AG09319 (cell line): ENCODE measurements at places on chromosomes 6 and 20.

DNA sequence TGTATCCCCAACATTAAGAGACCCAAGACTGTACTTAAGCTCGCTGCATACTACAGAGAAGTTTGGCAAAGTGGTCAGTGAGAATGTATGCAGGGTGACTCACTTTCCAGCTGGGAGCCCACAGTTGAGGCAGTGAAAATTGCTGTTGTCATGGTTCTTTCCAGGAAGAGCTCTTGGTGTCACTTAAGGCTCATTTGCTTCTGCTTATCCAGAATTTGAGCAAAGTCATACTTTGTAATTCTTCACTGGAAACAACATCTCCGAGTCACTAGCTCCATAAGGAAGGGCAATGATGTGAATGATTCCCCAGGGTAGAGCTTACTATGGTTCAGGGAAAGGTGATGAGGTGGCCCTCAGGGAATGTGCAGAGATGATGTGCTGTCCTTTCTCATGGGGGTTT is 65.4 kb upstream of the FBXL4 start:
- DNase-seq: peak; percentile 58

DNA sequence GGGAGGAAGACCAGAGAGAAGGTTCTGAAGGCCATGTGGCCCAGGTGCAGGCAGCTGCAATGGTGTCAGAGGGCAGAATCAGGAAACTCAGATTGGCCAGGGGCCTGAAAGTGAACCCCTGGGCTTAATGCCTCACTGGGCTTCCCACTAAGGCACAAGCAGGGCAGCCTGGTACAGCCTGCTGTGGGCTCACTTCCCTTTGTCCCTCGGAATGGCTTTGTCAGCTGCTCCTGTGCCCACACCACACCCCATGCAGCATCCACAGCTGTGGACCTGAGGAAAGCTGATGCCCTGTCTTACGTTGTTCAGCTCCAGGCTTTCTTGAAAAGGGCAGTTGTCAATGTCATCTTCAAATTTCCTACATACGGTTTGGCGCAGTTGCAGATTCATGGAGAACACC is 2.4 kb downstream of the CST9 start:
- DNase-seq: no peak

GRCh38 chr6:5763871-5764270 is 242.9 kb downstream of the NRN1 start:
- DNase-seq: no peak

- DNase-seq: no peak
Measured at GRCh38 chr20:17406051-17406590, 125.1 kb downstream of the BFSP1 start.

- no peak for DNase-seq
Measured at GRCh38 chr6:73177221-73177944, 47.9 kb downstream of the KHDC1L start.

- no peak for DNase-seq
Measured at GRCh38 chr6:4281341-4282293, 146.2 kb upstream of the ECI2 start.

- DNase-seq: no peak
Measured at GRCh38 chr6:56288347-56288746, 41.0 kb upstream of the COL21A1 start.

GRCh38 chr6:117681162-117681741 is 6.0 kb downstream of the NUS1 start:
- no peak for DNase-seq

DNA sequence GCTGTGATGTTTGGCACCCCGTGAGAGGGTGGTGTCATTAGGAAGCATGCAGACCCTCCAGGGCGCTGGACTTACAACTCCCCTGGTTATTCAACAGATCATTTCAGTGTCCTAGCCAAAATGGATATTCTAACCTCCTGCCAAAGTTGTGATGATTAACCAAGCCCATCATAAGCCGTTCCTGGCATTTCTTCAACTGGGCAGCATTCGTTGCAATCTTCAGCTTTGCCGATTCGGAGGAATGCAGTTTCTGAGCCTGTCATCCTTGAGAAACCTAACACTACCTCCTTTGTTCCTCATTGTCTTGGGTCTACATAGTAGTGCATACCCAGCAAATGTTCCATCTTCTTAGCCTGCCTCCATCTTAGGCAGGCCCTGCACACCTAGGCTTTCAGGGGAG is 79.2 kb upstream of the MAP3K4 start:
- no peak for DNase-seq

- peak; percentile 27 for DNase-seq
Measured at GRCh38 chr6:11700118-11700718, 78.4 kb downstream of the ADTRP start.

DNA sequence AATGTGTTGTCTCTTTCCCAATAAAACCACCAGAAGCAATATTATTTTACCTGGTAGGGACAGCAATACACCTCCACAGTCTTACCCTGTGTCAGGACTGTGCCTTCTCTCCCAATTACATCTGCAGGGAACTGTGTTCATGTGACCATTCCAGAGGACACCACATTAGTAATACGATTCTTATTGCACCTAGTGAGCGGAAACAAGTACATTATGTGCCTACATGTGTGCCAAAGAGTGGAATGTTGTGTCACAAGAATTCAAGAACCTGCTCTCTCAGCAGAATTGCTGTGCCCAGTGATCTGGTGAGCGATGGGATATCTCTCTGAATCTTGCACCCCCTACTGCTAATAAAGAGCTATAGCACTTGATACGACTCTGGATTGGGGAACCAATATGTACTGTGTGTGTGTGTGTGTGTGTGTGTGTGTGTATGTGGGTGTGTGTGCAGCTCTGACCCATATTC is 57.4 kb upstream of the FOXC1 start:
- DNase-seq: no peak

GRCh38 chr6:142605922-142606485 is 304.2 kb downstream of the ADGRG6 start:
- peak; percentile 11 for DNase-seq

GRCh38 chr20:62307226-62308101 is 4.7 kb downstream of the ADRM1 start:
- DNase-seq: no peak

DNA sequence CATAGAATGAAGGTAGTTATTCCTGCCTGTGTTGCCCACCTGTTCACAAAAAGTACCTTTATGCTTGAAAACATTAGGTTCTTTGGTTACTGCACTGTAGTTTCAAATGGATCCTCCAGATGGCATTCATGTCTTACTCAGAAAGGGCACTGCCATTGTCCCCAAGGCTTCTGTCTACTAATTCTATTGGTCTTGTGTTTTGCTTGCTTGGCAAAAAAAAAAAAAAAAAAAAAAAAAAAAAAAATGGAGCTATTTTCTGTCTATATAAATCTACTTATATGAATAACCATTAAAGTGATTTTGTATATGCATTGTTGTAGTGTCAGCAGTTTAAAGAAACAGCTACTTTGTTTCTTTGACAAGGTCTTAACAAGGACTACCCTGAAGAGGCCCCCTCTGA is 12.7 kb upstream of the EFHC1 start:
- no peak for DNase-seq

DNA sequence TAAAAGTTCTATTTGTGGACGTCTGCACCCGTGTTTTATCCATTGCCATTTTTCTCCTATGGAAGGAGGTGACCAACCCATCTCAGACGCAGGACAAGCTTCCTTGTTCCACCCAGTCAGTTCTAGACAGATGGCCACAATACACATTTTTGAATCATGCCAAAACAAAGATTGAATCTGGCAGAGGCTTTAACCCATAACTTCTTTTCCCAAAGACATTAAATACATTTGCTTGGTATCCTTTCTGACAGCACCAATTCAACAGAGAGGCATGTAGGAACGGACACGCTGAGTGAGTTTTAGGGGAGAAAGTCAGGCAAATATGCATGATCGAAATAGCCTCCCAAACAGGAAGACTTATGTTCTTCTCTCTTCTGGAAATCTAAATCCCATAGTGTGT is 552.7 kb upstream of the AGPAT4 start:
- no peak for DNase-seq

DNA sequence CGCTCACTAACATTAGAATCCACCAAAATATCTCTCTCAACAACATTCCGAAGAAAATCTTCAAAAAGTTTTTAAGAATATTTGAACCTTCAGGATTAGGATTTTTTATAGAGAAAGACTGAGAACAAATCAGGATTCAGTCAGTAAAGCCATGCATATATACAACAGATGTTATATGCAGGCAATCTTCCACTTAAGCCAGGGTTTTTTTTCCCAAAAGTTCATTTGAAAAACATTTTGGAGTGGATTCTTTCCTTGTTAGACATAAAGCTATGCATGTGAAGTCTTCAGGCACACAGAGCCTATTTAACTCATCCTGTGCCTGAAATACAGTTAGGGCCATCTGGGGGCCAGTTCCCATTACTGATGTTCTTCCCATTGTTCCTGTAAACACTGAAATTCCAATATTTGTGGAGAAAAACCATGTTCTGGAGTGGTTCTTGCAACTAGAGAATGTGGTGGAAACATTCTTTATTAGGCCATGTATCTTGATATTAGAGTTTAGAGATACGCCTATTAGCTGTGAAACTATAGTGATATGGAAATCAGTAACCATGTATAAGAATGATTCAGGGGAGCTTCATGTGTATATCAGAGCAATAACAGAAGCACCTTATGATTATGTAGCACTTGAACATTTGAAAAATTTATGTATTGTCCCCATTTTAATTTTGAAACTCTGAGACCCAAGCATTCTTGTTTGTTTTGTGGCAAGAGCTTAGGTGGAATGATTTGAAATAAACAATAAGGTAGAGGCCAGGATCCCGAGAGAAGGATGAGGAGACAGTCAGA is 61.7 kb downstream of the PLEKHG1 start:
- no peak for DNase-seq

DNA sequence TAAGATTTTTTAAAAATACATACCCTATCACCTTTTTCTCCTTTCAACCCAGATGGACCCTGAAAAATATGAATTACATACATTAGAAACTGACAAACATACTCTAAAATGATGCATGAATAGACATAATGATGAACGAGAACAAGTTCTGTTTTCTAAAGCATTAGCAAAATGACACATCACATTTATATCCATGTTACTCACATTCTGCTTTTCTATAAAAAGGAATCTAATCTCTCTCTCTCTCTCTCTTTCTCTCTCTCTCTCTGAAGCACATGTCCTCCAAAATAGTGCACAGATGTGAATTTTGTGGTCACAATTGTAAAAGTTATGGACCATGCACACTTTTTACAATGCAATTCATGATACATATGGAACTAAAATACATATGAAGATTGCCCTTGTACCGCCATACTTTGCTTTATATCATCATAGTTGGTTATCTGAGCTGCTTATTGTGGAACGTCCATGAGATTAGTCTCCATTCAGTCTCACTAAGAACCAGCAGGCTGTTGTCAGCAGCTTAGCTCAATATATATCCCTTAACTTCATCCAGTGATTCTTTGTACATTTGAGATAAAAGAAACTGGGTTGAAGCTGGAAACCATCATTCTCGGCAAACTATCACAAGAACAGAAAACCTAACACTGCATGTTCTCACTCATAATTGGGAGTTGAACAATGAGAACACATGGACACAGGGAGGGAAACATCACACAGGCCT is 114.2 kb downstream of the COL12A1 start:
- no peak for DNase-seq

DNA sequence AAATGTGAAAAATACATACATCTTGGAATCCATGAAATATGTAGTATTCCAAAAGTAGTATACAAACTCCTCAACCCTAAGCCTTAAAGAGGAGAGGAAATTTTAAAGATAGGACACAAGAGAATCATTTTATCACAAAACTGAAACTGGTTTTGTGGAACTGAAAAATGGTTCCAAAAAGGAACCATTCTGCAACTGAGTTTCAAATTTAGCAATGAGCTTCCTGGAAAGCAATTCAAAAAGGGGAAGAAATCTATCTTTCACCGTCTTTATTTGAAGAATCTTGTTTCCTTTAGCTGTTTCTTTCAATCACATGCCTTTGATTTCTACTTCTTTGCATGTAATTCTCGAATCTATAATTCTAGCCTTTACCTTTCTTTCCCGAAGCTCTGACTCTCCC is 32.2 kb upstream of the LAMP5 start:
- no peak for DNase-seq

- DNase-seq: no peak
Measured at GRCh38 chr6:88983532-88983931, 20.1 kb upstream of the RNGTT start.

DNA sequence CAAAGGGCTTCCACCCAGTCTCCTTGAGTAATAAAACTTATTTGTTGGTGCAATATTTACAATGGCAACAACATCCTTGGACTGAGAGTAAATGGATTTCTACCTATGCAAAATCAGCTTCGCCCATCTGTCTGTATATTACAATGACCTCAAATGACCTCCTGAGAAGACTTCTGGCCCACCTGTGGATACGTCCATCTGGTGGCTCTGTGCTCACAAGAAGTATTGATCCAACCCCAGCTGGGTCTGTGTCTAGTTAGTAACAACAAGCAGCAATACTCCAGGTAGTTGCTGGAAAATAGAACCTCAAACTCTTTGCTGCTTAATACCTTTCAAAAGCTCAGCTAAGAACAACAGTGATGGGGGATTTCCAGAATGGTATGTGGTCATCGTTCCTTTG is 34.7 kb upstream of the GSTA4 start:
- DNase-seq: no peak

- DNase-seq: no peak
Measured at GRCh38 chr6:470051-470900, 78.7 kb downstream of the IRF4 start.

DNA sequence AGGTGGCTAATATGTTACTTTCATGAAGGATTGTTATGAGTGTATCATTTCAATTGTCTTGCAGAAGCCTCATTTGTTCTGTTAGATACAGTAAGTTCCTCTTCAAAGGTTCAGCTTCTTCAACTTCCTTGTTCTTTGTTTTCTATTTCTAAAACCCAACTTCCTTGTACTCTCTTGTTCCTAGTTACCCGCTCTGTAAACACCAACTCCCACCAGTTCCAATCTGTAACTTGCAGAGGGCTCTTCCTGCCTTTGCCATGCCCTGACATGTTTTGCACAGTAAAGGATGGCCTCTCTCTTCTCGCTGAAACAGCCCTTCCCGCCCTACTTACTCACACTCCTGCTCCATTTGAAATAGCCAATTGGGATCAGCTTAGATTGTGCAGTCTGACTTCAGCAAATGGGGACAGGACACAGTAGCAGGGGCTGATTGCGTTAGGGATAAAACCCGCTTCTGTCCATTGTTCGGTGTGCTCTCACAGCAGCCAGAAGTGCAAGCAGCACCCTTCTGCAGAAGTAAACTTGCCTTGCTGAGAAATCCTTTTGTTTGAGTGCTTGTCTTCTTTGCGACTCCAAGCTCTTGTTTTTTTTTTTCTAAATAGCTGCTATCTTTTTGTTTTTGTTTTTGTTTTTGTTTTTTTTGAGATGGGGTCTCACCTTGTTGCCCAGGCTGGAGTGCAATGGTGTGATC is 45.9 kb upstream of the POU5F1 start:
- no peak for DNase-seq

GRCh38 chr20:24018796-24019195 is 30.2 kb upstream of the GGTLC1 start:
- no peak for DNase-seq

DNA sequence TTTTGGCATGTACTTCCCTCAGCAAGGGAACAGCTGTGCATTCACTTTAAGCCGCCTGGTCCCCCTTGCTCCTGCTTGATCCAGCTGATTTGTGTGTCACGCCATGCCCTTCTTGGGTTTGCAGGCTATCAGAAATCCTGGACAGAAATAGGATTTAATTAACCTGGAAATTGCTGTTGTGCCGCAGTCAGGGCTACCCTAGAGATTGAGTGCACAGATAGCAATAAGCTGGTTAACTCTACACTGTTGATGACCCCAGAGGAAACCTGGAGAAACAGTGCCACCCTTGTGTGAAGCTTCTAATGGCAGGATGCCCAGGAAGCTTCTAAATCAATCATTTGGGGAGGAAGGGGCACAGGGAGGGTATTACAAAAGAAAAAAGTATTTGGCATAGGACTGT is 199.0 kb downstream of the JARID2 start:
- DNase-seq: no peak

GRCh38 chr6:95478941-95479340 is 98.4 kb upstream of the MANEA start:
- no peak for DNase-seq
